AML-193 (cell line): ENCODE measurements at places on chromosomes 4 and X.

GRCh38 chrX:155259752-155260151 lies 4.5 kb downstream of the RAB39B start:
- DNase-seq: no peak

GRCh38 chr4:142598132-142598531 lies 248.0 kb downstream of the INPP4B start:
- DNase-seq: no peak

DNA sequence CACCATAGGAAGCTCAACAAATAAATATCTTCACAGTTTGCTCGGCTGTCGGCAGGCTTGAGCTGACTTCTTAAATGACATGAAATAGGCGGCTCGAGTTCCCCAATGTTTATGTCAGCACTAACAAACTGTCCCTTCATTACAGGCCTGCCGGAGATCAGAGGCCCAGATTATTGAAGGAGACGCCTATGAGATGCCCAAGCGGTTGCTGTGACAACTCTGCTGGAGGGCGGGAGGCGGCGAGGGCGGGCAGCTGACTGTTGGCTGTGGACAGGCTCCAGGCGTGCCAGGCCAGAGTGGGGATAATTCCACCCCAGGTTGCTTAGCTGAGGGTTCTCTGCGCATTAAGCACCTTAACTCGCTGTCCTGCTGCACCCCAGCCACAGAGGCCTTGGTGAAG lies 39.2 kb upstream of the MSX1 start:
- DNase-seq: no peak

- no peak for DNase-seq
These were observed 51.4 kb upstream of the PCDH18 start for GRCh38 chr4:137583671-137584070.

- DNase-seq: no peak
These were observed 482 bp upstream of the MBTPS2 start for GRCh38 chrX:21838937-21839333.

DNA sequence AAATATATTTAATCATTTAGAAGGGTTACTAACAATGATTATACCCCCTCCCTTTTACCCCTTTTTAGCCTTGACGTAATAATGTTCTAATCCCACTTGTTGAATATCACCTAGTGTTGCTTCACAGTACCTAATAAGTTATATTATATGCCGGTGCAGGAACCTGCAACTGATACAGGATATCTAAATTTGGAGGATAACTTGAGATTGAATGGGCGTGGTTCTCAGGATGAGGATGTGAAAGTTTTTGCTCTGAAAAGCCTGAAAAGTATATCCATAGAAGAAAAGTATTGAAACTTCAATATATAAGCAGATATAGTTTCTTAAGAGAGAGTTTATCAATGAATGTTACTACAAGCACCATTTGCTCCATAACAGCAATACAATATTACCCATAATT lies 59.8 kb downstream of the ZNF711 start:
- DNase-seq: no peak

- DNase-seq: no peak
These were observed 24.1 kb upstream of the FGF16 start for GRCh38 chrX:77422891-77423648.

DNA sequence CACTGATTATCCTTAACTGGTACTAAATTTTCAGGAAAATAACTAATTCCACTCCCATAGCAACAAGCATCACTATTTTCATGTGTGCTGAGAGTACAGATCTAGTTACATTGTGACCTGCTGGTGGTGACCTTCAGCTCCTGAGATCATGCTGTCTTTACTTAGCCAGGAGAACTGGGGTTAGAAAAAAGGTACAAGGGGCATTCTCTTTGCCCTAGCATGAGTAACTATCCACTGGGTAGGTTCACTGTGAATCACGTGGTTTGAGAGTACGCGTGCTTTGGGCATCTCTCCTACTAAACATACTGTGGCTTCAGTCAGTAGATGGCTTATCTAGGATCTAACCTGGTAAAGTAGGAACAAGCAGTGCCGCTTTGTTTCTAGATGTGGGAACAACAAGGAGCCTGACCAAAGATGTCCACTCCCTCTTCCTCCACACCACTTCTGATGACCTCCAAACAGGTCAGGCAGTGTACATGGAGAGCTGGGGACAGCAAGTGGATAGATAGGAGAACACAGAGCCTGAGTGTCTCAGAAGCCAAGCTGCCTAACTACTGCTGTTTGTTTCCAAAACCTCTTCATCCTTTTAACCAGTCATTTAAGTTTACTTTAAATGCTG lies 90.2 kb downstream of the CBR4 start:
- no peak for DNase-seq

DNA sequence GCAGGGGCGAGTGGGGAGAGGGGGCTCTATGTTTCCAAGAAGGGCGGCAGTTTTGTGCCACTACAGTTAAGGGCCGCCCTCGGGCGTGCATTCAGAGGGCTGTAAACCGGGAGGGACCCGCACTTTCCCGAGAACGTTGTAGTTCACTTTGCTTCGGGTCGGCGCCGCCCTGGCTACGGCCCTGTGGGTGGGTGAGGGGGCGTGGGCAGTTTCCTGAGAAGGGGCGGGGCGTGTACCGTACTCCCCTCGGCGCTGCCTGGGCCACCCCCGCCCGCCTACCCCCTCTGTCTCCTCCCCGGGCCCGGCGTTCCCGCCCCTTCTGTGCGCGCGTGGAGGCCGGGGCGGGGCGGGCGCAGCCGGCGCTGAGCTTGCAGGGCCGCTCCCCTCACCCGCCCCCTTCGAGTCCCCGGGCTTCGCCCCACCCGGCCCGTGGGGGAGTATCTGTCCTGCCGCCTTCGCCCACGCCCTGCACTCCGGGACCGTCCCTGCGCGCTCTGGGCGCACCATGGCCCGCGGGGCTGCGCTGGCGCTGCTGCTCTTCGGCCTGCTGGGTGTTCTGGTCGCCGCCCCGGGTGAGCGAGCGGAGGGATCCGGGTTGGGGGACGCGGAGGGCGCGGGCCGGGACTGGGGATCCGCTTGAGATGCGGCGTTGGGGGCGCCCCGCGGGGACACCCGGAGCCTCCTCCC lies at the start of gene CD99:
CD99 (plus strand) TSS at position 440 of the 687 bp plus-strand sequence; CDS start at position 506, 66 bp downstream.
- no peak for DNase-seq

DNA sequence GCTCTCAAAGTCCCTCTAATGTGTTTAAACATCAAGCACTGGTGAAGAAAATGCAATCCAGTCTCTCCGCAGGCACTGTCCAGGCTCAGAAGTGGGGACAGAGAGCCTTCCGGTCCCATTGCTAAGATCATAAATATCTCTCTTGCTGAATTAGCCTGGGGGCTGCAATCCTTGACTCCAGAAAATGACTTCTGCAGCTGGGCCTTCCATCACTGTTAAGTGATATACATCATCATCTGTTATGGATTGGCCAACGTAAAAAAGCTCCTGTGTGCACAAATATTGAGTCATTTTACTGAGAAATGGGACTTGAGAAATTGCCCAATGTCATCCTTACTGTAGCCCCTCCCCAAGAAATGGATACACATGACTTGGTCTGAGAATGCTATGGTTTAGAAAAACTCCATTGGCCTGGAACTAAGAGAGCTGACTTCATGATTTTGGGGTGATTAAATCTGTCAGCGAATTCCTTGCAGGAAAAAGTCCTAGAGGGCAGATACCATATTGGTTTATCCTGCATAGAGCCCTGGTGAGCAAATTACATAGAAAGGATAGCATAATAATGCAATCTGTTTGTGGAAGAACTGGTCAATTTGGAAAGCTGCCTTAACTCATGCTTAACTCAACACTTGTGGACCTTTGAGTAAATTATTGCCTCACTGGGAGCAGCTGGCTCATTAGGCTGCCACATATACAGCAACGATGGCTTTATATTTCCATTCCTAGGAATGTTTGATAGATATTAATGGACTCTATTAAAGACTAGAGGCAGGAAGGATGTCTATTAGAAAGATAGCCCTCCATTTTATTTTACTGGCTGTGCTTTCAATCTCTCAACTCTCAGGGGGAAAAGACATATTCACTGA lies 346.1 kb downstream of the GBA3 start:
- no peak for DNase-seq

DNA sequence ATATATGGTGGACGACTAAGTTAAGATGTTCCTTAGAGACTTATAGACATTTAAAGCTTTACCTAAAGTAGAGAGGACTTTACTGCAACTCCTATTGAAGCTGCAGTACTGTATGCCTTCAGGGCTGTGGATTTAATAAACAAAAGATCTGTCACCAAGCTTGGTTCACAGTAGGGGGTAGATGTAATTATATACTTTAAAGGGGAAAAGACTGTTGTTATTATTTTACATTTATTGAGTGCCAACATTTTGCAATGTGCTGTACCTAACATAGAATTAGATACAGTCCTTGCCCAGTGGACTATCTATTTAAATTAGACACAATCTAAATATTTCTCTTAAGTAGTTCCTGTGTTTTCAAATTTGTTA lies 67.2 kb downstream of the SLIT2 start:
- no peak for DNase-seq
